ENCODE measurements at places on chromosomes 16 and 17.

DNA sequence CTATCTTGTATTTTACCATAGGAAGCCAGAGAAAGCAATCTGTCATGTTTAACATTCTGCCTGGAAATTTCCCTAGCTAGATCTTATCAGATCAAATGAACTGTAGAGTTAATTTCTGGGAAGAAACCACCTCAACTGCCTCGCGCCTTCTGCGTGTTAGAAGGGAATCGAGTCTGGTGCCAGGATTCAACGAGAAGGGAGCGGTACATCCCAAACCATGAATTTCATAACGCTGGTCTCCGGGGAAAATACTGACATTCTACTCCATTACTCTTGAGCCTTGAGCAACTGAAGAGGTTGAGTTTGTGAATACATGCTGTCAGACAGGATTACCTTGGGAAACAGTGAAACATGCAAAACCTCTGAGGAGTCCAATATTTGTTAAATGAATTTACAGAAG is 35.2 kb downstream of the MPHOSPH6 start:
- DNase-seq: no peak

DNA sequence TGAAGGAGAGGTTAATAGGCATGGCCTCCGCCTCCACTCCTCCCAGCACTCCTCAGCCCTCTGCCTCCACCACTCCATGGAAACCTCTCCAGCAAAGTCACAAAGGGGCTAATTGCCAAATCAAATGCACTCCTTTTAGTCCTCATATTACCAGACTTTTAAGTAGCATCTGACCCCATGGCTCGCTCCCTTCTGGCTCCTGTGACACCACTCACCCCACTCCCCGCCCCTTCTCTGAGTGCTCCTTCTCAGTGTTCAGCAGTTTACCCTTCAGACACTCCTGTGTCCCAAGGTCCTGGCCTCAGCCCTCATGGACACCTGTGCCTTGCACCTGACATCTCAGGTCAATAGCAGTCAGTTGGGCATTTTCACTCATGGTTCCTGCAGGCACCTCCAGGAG is 243.5 kb upstream of the CCL2 start:
- DNase-seq: no peak

DNA sequence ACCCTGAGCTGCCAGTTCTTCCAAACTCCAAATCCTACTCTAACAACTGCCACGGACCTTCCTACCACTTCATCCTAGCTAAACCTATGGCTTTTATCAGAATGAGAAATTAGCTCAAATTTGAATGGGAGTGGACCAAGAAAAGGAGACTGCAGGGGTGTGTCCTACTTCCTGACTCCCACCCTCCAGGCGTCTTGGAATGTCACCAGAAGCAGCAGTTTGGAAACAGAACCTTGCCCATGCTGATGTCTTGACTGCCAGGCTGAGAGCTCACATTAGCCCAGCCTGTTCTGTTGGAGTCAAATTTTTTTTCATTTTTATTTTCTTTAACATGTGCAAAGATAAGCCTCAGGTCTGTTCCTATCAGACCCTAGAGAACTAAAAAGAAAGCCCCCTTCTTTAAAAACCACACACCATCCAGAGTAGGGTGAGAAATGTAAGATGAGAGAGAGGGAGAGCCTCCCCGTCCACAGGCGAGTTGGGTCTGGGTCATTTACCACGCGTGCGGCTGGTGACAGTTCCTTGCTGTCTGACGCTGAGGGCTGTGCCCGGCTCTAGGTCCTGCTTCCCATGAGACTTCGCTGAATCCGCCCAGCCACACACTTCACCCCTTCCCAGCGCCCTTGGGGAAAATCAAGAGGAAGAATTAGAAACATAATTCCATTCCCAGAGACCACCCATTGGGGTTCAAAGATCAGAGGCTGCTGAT is 54.3 kb downstream of the WNT3 start:
- no peak for DNase-seq

DNA sequence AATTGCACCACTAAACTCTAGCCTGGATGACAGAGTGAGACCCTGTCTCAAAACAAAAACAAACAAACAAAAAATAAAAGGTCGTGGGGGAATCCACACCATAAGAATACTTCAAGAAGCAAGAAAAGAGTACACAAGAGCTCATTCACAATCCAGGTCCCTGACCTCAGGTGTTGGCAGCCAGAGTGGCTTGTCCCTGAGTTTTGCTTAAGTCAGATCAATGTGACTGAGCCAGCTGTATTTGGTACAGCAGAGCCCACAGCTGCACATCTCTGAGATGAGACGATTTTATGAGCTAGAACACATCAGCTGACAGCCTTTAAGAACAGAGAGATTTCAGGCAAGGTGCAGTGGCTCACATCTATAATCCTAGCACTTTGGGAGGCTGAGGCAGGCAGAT is 22.4 kb downstream of the CACNG1 start:
- DNase-seq: no peak

- no peak for DNase-seq
These were observed 3.8 kb upstream of the NPB start for GRCh38 chr17:81898029-81898866.

- DNase-seq: no peak
These were observed 141.1 kb downstream of the MRM1 start for GRCh38 chr17:36742267-36743000.

GRCh38 chr17:48629411-48629759 is 3.2 kb upstream of the HOXB9 start:
- DNase-seq: no peak

DNA sequence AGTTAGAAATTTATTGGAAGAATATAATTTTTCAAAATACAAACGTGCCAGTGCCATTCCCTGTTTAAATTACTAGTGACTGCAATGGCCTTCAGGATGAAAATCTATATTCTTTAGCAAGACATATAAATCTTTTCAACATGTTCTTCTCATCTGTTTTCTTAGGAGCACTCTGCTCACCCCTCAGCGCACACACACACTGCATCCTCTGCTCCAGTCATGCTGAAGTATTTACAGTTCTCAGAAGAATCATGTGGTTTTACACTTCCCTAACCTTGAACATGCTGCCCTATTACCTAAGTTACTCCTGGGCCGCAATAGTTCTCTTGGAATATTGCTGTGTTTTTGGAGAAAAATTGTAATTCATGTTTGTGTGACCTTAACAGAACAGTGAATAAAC is 820.6 kb downstream of the CDH8 start:
- DNase-seq: no peak

- no peak for DNase-seq
These were observed 50.4 kb upstream of the ERN1 start for GRCh38 chr17:64180089-64181073.

DNA sequence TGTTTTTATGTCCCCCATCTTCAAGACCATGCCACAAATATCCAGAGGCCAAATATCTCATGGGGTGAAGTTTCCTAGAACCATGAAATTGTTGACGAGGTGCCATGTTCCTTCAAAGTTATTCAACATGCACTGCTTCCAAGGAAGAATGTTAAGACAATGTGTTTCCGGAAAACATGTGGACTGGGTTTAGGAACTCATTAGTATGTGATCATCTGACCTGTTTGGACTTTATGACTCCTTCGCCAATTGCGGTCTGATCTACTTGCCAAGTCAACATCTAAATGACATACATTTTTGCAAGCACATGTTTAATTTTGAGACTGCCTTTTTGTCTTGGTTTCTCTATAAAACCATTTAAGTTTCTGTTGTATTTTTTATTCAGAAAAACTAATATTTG is 234.8 kb downstream of the MAF start:
- DNase-seq: no peak

GRCh38 chr17:67386965-67387551 is 10.0 kb downstream of the PITPNC1 start:
- no peak for DNase-seq

DNA sequence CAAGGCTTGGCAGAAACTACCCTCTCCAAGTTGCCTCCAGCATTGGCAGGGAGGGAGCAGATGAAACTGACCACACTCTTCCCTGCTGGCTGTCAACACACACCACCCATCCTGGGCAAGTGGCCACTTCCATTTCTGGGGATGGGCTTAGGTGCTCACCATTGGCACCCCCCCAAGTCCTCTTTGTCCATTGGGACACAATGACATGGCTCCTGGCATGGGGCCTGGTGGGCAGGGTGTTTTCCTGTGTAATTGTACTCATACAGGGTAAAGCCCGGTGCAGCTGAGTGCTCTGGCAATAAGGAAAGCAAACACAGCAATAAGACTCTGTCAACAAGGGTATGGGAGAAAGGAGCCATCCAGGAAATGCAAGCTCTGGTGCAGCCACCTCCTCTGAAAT is 22.6 kb downstream of the SCNN1B start:
- DNase-seq: no peak

GRCh38 chr16:11560701-11561453 is 25.8 kb downstream of the LITAF start:
- no peak for DNase-seq

- peak; percentile 65 for DNase-seq
These were observed 671 bp downstream of the DGKE start for GRCh38 chr17:56834380-56835263.

GRCh38 chr17:76659928-76660655 is 16.5 kb upstream of the ST6GALNAC1 start:
- DNase-seq: no peak

DNA sequence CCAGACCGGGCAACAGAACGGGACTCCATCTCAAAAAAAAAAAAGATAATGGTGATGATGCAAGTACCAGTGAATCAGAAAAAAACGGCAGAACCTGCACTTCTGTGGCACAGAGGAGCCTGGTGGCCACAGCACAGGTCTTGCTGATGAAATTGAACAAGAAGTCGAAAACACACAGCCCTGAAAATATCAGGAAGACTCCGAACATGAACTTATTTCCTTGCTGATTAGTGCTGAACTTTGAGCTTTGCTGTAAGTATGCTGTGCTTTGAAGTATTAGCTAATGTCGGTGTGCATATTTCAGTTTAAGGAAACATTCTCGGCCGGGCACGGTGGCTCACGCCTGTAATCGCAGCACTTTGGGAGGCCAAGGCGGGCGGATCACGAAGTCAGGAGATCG is 10.9 kb upstream of the MYO15B start:
- no peak for DNase-seq

GRCh38 chr16:30903596-30903995 is 7.2 kb downstream of the CTF1 start:
- no peak for DNase-seq

GRCh38 chr17:76014100-76014924 is 12.8 kb downstream of the EVPL start:
- DNase-seq: peak; percentile 80

DNA sequence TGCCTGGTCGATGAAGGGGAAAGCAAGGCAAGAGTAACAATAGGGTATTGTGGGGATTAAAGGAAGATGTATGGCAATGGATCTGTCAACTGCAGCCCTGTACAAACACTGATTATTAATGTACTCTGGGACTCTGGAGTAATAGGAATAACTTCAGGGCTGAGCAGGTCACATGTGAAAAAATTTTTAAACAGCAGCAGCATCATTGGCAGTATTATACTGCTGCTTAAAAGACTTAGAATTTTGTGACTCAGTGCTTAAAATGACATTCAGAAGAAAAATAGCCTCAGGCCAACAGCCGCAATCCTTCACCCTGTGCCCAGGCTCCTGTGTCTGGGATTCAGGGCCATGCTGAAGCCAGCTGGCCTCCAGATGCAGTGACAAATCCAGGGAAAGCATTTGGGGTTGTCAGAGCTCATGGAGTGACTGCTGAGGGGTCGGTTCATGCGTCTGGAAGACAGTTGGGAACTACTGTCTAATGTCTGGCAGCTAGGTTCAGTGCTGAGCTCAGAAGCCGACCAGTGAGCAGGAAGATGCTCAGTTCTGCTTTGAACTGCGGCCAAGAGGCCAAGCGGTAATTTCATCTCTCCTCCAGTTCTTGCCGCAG is 22.2 kb downstream of the TEX2 start:
- no peak for DNase-seq

- DNase-seq: peak; percentile 59
These were observed 120.9 kb downstream of the MRM1 start for GRCh38 chr17:36722121-36722902.

DNA sequence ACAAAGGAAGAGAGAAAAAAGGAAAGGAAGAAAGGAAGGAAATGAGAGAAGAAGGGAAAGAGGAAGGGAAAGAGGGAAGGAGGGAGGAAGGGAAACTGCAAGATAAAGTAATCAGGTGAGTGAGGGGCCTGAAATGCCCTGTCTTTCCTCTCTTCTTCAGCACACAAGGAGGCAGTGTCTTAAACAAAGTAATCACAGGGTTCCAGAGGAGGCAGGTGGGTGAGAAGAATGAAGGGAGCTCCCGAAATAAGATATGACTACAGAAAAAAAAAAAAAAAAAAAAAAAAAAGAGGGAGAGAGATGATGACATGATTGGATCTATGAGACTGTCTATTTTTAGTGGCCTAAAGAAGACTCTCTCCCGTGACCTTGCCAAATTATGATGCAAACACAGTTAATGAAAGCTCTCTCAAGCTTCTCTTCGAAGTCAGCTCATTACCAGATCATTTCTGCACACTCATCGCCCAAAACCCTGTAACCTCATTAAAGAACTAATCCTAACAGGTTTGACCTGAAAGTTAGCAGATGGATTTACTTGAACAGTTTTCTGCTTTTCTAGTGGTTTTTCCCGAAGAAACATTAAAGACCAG is 53.6 kb downstream of the CDH11 start:
- DNase-seq: no peak

- no peak for DNase-seq
These were observed 6.1 kb upstream of the PHF12 start for GRCh38 chr17:28957277-28957991.

DNA sequence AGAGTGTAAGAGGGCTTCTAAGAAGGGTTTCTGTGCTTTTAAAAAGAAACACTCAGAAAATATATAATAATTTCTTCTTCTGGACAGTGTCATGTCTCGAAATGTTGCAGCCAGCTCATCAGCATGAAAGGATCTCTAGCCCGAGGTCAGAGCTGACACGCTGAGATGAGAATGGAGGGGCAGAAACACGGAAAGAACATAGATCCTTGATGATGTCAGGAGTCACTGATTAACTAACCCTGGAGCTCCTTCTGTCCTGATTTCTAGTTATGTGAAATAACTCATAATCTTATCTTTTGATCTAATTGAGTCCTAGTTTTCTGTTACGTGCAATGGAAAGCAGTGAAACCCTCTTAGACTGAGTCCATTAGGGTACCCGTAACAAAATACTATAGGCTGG is 10.3 kb upstream of the TOX3 start:
- DNase-seq: no peak

DNA sequence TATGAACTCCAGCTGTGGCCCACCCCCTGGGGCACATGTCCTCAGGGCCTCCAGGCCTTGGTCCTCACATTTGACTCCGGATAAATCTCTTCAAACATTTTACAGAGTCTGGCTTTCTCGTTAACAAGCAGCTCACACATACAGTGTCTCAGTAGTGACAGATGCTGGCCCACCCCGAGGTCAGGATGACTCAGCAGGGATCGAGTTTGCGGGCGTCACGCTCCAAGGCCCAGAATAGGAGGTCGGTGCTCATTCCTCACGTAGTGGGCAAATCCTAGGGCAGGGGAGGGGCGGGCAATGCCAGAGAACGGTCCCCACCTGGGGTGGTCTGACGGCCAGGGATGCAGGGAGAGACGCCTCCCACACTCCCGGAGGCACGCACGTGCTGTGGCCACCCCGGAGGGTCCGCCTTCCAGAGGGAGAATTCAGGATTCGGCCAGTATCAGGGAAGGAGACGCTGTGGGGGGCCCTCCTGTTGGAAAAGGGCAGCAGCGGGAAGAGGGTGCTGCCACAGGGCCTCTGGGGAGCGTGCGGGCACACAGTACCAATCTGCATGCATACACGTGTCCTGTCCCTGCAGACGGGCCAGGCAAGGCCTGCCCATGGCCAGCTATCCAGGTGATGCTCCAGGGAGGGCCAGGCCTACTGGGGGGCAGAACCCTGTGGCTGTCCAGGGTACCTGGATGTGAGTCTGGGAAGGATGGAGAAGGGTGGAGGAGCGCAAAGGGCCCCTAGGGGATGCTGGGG is 8.6 kb downstream of the SLC7A5 start:
- DNase-seq: no peak

Measured in mesothelial cell of epicardium (in vitro differentiated cells).